Breast epithelium (tissue), 4 donors: ENCODE measurements at places on chromosomes 11 and 22.

GRCh38 chr11:122108192-122108799, 7.7 kb downstream of the BLID start:
- no peak for DNase-seq

DNA sequence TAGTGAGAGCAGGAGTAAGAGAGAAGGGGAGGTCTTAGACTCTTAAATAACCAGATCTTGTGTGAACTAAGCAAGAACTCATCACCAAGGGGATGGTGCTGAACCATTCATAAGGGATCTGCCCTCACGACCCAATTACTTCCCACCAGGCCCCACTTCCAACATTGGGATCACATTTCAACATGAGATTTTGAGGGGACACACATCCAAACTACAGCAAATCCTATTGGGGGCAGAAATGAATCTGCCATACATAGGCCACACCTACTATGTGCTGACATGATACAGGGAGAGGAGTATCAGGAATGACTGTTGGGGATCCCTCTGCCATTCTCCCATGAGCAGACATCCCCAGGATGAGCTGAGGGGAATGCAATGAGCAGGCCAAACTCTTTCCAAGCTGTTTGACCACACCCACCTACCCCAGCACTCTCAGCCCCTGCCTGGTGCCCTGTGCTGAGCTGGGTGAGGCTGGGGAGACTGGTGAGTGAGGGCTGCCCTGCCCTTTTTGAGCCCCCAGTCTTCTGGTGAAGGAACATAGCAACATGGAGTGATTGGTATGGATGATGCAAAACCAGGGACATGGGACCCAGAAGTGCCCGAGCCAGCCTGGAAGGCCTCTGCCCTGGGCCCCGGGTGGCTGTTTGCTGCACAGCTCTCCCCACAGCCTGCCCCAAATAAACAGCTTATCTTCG, 1.2 kb upstream of the GTSE1 start:
- no peak for DNase-seq

GRCh38 chr22:38233427-38233826, 31.6 kb downstream of the MAFF start:
- DNase-seq, result no peak

GRCh38 chr22:31367426-31367825, 21.3 kb upstream of the PATZ1 start:
- DNase-seq, result no peak

DNA sequence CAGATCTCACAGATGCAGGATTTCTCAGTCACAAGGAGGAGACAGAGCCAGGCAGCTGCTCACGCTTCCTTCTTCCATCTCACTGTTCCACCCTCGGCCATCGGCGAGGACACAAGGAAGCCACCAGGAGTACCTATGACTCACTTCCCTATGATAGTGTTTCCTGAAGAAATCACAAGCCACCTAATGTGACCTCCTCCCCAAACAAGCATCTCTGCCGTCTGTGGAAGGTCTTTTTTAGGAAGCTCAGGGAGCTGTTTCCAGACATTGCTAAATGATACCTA, 672.7 kb downstream of the TBC1D22A start:
- no peak for DNase-seq

DNA sequence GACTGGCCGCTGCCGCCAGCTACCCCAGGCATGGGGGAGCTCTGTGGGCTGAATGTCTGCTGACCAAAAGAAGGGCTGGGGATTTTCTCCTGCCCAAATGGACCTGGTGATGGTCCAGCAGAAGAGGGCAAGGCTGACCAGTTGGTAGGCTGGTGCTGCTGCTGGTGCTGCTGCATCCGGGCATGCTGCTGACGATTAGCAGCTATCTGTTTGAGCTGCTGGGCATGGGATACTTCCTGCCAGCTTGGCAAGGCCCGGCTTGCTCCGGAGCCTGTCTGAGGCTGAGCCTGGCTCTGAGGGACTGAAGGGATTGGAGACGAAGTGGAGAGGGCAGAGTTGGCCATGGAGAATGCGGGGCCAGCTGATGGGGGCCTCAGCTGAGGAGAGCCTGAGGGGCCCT, 168.6 kb upstream of the MTMR2 start:
- DNase-seq, result no peak
